ENCODE measurements at places on chromosomes 6 and 20.

- no peak for DNase-seq
Observed at GRCh38 chr6:35602133-35602946, 86.4 kb downstream of the FKBP5 start.

- no peak for DNase-seq
Observed at GRCh38 chr6:144661116-144661806, 376.1 kb downstream of the UTRN start.

DNA sequence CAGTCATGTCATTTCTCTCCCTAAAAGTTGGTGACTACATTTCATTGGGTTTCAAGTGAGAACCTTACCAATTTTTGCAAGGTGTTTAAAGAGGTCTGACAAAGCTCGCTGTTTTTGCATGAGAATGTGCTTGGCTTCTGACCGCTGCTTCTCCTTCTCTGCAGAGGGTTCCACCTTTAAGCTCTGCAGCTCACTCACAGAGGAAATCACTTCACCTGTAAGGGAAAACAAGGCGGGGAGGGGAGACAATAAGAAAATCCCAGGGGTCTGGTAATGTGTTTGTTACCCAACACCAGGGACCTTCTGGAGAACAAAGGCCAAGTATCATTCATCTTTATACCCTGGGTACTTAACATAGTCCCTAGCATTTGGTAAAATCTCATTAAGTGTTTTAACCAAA lies 40.0 kb upstream of the LYRM2 start:
- no peak for DNase-seq

GRCh38 chr6:136793363-136793762 lies 1.1 kb upstream of the MAP3K5 start:
- no peak for DNase-seq

DNA sequence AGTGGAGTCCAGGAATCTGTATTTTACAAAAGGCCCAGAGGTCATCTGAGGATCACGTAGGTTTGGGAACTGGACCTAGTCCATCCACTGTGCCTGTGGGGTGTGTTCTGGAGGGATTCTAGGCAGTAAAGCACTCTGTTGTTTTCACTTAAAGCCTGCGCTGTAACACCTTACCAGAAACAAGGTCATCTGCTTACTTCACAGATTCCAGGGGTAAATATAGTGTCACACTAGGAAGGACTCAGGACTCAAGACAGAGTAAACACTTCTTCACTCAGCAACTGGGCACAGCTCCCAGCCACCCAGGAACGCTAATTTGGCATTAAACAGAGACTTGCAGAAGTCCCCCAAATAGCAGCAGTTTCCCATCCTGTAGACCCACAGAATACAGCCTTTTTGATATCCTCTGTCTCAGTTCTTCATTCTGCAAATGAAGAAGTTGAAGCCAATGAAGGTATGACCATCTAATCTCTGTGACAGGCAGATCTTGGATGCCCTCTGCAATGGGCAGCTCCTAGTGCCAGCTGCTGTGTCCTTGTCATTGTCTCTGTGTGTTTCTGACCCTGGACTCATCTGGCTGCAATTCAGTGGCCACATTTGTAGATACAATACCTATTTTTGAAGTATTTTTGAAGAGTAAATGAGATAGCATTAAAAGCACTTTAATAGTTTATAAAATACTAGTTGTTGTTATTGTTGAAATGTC lies 129.1 kb downstream of the SLC24A3 start:
- no peak for DNase-seq

DNA sequence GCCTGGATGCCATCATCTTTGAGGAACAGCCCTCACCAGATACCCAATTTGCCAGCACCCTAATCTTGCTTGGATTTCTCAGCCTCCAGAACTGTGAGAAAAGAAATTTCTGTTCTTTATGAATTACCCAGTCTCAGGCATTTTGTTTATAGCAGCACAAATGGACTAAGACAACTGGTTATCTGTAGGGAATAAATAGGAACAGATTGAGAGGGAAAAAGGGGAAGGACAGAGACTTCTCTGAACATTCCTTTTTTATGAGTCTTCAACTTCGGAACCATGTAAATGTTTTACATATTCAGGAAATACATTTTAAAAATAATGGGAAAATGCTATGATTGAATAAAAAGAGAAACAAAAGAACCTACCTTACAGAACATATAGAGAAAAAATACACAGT lies 20.9 kb downstream of the KCTD20 start:
- no peak for DNase-seq

All from DMS 273 treated with DMSO at 0.1 percent for 48 hours (cell line).